ENCODE measurements at places on chromosomes 12 and 14.

DNA sequence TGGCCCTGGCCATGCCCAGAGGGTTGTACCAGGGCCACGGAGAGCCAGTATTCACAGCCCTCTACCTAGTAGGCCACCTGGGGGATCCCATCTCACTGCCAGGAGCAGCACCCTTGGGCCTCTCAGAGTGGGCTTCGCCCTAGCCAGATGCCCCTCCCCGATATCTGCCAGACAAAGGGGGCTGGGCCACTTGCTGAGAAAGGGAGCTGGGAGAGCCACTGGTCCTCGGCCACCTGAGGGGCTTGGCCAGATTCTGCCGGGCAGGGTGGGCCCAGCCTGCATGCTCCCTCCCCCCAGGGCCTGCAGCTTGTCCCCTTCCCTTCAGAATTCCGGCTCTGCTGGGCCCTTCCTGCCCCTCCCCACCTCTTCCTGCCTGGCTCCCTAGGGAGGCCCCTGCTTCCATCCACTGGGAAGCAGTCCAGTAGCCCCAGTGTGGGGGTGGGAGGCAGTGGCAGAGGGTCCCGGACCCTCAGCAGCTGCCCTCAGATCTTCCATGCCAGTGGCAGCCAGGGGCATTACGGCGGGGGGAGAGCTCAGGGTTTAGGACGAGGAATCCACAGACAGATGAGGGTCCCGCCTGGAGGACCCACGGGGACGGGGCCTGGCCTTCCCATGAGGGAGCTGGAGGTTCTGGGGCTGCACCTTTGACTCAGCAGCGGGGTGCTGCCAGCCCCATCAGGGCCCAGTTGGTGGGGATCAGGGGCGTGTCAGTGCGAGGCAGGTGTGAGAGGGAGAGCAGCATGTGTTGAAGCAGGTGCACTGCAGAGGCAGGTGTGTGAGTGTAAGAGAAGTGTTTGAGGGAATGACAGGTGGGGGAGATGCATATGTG, 2.4 kb downstream of the CRIP2 start:
- DNase-seq, result no peak

DNA sequence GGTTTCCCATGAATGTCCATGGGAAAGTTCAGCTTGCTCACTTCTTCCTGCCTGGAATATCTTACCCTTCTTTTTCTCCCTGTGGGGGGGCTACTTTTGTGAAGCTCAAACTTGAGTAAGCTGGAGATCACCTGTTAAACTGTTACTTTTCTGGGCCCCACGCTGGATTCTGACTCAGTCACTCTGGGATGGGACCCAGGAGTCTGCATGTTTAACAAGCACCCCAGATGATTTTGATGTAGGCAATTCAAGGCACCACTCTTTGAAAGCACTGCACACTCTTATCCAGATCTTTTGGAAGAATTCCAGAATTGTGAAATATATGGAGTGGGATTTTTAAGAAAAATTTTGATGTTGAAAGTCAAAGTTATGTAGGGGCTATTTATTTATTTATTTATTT, 46.3 kb upstream of the IGF1 start:
- no peak for DNase-seq

DNA sequence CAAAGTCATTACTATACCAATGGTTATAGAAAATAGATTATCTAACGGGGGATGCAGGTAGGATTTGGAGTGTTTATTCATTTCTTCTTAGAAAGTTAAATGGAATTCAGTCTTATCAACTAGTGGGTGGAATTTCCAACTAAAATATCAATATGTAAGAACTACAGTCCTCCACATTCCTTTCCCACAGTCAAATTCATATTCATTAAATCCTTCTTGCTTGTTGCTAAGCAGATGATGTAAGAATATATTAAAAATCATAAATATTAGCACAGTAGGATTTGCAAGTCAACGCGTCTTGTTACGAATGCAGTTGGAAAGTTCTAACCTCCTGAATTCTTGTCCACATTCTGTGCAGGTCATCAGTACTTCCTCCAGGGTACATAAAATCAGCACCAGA, 259.2 kb downstream of the CPNE8 start:
- no peak for DNase-seq

DNA sequence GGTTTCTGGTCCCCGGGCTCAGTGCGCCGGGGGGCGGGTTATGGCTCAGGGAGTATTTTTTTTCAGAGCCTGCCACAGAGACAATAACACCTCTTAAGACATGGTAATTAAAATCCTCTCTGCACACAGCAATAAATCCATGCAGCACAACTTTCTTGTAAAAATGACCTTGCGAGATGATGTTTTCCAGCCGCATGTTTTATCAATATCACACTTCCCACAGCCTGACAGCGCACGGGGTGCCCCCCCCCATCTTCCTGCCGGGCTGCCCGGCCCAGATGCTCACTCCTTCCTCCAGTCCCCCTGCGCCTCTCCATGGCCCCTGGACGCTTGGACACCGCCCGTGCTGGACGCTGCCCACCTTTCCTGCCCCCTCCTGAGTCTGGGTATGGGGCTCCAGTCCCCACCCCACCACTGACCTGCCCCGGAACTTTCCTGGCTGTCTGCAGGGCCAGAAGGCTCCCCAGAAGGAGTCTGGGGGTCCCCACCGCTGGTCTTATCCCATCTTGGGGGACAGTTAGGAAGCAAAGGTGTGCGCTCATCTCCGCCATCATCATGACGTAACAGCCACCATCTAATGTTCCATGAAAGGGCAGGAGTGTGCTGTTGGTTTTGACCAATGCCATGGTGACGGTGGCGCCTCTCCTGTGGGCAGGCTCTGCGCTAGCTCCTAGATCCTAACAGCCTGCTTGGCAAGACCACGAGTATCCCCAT, 182.9 kb downstream of the KIF26A start:
- no peak for DNase-seq

- DNase-seq, result no peak
These were observed 214.6 kb downstream of the PHETA1 start for GRCh38 chr12:111154147-111154834.
